ENCODE measurements at places on chromosomes 5 and 9. TPM values are rescaled to one million over a fixed set of nuclear protein-coding genes. Genes with fewer than 3 reads are reported as not detected.
A peak's percentile ranks its signal among the peaks of the same experiment; 100 is the strongest.

- peak; percentile 60 for DNase-seq
Measured at GRCh38 chr5:128213340-128213739, 129.8 kb downstream of the SLC12A2 start.

DNA sequence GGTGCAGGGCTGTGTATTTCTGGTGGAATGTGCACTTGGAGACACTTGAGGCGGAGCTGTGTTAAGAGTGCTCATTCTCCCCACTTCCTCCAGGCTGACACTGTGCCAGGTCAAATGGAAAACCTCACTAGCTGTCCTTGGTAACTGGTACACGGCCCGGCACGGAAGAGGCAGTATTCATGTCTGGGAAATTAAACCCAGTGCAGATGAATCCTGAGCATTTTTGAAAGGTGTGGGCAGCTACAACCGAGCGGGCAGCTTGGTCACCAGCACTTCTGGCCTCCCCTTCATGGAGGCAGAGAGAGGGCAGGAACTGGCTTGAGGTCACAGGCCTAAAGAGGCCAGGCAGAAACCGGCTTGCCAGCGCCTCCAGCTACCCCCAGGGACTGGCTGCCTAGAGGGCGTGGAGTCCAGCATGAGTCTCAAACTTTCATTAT lies 1.6 kb downstream of the CLPTM1L start:
- no peak for DNase-seq

GRCh38 chr9:126852086-126852688 lies 8.3 kb upstream of the ZBTB34 start:
- no peak for DNase-seq

DNA sequence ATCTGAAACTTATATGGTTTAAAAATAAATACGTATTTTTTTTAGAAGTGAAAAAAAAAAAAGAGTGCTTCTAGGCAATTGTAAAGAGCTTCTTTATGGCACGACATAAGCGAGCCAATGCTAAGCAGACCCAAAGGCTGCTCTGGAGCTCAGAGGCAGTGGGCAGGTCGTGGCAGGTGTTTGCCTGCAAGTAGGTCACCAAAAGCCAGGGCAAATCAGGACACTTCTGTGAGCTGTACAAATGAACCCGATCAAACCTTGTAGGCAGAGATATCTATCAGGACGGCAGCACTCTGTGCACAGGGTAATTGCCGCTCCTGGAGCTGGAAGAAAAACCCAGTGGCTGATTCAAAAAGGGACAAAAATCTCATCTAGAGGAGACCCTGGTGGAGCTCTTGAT lies 75.9 kb downstream of the IRX2 start:
- no peak for DNase-seq

DNA sequence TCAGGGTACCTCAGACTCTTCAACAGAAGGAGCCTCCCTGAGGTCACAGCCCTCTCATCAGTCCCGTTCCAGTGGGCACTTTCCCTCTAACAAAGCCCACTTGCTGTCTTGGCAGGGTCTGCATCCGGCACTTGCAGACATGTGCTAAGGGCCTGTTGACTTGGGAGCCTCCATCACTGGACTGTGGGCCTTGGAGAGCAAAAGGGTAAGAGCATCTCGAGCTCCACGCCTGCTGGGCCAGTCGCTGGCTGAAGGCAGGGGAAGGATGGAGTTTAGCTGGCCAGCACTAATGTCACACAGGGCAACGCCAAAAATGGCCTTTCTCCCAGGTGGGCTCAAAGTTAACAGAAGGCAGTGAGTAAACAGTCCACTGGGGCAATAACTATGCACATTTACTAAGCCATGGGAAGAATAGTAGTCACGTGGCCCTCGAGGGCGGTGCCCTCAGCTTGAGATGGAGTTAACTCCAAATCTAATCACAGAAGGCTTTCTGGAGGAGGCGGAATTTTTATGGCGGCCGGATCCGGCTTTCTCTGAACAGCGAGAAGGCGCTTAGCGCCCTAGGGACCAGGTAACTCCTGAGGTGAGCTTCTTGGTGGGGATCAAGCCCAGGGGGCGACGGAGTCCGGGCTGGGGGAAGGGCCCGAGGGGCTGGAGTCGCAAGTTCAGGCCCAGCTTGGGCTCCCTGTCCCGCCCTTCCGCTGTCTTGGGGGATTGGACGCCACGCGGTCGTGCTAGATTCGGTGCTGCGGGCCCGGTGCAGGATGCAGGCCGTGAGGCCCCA lies 2.0 kb upstream of the NSD1 start:
- DNase-seq, result no peak

DNA sequence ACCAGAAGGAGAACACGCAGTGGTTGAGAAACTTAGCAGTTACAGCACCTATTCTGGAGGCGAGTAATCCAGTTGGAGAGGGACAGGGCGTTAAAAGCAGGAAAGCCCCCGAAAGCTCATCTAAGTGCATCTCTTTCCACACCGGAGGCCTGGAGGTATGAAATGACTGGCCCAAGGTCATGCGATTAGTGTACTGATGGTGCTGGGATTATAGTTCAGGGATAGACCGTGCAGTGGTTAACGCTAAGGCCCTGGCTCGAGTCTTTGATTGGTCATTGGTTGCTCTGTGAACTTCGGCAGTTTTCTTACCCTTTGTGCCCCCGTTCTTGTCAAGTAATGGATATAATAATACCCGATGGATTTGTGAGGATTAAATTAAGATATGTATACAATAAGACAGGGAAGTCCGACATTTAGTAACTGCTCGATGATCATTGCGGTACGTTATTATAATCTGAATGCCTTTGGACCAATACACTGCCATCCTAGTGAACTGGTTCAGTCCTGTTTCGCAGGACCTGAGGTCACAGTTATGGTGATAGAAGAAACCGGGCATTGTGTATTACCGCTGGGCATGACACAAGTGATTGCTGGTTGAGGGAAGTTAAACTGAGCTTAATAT lies 960 bp downstream of the CANX start:
- no peak for DNase-seq

- DNase-seq, result no peak
Measured at GRCh38 chr9:129513282-129513681, 107.6 kb downstream of the C9orf50 start.

Gene SLC6A18
- total RNA-seq, result not detected

DNA sequence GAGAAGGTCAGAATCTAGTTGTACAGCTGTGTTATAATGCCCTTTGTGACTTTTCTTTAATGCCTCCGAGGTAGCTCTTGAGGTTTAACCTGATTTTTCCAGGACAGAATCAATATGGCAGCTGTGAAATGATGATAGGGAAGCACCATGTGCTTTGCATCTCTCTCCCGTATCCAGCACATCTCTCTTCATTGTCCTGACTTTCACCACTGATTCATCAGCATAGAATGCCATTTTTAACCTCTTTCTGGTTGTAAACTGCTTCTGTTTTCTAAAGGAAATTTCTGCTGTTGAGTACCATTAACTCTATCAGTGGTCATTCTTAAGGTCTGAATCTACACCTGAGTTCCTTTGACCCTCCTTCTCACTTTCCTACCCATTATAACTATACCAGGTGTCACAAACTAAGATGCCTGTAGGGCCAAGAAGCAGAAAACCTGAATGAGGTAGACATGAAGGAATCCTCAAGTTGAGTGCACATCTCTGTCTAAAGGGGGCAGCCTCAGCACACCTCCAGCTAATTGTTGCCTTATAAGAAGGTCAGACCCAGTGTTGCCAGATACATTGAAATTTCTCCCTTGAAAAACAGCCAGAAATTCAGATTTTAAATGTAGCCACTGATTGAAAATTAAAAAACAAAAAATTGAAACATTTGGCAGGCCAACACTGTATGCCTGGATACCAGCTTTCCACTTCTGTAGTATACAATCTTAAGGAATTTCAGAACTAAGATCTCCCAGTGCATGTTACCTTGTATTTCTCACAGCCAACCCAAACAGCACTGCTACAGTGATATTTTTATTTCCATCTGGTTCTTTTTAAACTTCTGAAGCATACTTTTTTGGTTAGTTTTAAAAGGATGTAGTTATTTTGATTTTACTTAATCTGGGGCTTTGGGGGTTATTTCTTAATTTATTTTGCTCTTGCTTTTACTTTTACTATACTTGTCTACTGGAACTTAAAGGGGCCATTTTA lies 35.8 kb upstream of the TLX3 start:
- peak; percentile 64 for DNase-seq

Gene SMIM33
- not detected for total RNA-seq

Gene TOR2A
- total RNA-seq, result 12.9 TPM

DNA sequence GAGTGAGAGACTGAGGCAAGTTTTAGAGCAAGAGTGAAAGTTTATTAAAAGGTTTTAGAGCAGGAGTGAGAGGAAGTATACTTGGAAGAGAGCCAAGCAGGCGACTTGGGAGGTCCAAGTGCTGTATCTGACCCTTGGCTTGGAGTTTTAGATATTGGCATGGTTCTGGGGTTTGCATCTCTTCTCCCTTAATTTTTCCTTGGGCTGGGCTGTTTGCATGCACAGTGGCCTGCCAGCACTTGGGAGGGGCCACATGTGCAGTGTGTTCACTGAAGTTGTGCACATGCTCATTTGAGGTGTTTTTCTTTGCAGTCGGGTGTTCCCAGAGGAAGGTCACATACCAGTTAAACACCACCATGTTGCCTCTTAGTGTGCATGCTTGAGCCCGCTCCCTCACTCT lies 464.1 kb downstream of the DMRT2 start:
- no peak for DNase-seq

- DNase-seq, result no peak
Measured at GRCh38 chr5:118883362-118883761, 105.0 kb downstream of the DTWD2 start.

Gene LRRC14B
- total RNA-seq, result not detected

DNA sequence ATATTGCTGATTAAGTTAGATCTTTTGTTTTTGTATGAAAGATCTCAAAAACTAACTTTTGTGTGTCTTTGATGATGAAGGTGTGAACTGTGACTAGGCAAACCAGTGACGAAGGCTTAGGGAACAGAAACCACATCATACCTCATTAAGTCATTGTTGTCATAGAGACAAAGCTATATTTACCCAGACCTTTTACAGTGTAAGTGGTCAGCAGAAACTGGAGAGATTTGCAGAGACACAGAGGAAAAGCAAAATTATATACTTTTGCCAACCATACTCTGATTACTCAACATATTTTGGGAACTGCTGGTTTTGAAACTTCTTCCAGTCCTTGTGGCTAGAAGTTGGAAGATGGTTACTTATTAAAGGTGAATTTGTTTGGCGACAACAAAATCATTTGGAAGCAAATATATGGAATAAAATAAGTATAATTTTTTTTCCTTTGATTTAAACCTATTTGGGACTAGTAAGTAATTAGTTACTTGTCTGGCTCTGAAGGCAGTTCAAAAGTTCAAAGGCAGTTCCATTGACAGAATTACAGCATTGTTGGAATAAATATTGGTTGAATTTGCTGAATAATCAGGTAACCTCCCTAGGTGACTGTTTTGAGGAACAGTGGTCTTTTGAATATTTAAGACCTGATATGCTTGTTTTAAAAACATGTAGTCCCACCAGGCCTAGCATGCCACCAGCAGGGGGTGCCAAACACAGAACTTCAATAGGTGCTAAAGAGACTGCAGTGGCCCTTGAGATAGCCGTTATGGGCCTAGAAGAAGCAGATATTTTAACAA lies 103.8 kb downstream of the RPS23 start:
- peak; percentile 68 for DNase-seq

- DNase-seq, result no peak
Measured at GRCh38 chr5:89353837-89354551, 471.0 kb upstream of the MEF2C start.

DNA sequence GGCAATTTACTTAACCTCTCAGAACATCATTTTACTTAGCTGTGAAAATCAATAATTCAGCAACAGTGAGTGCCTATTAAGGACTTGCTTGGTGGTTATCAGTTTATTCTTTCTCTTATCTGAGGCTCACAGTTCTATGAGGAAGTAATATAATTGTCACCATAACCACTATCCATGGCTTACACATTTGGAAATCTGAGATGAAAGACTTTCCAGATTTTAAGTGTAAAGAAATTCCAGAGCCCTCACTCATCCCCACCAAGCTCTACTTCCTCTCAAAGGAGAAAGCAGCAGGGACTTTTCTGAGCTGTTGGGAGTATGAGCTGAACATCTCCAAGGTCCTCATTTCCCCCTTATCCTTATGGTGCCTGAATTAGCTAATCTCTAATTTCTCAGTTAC lies 321.5 kb downstream of the FBXL7 start:
- no peak for DNase-seq

DNA sequence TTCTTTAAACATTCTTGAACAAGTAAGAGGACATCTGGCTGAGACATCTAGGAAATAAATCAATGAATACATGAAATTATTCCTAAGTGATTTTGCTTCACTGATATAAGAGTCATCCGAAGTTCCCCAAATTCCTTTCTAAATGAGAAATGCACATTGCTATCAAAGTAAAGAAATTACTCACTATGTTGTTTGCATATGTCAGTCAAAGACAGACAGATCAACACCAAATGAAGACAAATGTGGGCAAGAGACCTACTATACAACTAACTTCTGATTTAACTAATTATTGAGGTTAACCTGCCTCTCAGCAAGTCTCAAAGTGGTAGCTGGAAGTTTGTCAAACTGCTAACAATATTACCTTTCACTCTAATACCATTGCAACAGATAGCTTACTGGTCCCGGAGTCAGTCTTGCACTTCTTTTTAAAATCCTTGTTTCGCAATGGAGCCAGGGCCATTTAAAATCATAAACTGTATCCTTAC lies 13.2 kb downstream of the TUT7 start:
- DNase-seq, result no peak

Gene SEMA5A
- total RNA-seq, result 27.4 TPM

DNA sequence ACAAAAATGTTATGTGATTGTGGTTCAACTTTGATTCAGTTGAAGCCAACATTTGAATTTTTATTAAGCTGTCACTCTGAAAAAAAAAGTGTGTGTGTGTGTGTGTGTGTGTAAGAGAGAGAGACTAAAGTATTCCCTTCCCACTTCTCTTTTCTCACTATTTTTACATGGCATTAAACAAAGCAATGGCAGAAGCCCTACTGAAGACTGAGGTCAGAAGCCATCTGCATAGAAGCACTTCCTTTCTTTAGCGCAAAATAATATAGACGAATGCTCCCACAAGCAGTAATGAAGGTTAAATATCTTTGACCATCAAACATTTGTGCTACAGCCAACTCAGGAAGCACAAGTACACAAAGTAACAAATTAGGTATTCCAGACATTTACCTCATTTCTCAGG lies 540.5 kb downstream of the KCTD16 start:
- no peak for DNase-seq

GRCh38 chr9:3989915-3990314 lies 310.0 kb downstream of the GLIS3 start:
- no peak for DNase-seq

Gene CARD9
- total RNA-seq, result 1.7 TPM

- no peak for DNase-seq
Measured at GRCh38 chr5:59380350-59380951, 513.1 kb downstream of the PDE4D start.

DNA sequence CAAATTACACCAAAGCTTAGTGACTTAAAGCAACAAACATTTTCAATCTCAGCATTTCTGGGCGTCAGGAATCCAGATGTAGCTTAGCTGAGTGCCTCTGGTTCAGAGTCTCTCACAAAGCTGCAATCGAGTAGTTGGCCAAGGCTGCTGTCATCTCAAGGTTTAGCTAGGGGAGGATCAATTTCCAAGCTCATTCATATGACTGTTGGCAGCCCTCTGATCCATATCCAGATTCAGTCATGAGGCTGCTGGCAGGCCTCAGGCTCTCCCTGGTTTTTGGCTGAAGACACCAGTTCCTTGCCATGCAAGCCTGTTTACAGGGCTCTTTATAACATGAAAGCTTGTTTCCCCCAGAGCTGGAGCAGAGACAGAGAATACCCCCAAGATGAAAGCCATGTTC lies 419.5 kb upstream of the TLE4 start:
- no peak for DNase-seq

Gene HNRNPH1
- 914 TPM for total RNA-seq

Measured in Caco-2 (cell line).